ENCODE measurements at places on chromosomes 3 and 15.

DNA sequence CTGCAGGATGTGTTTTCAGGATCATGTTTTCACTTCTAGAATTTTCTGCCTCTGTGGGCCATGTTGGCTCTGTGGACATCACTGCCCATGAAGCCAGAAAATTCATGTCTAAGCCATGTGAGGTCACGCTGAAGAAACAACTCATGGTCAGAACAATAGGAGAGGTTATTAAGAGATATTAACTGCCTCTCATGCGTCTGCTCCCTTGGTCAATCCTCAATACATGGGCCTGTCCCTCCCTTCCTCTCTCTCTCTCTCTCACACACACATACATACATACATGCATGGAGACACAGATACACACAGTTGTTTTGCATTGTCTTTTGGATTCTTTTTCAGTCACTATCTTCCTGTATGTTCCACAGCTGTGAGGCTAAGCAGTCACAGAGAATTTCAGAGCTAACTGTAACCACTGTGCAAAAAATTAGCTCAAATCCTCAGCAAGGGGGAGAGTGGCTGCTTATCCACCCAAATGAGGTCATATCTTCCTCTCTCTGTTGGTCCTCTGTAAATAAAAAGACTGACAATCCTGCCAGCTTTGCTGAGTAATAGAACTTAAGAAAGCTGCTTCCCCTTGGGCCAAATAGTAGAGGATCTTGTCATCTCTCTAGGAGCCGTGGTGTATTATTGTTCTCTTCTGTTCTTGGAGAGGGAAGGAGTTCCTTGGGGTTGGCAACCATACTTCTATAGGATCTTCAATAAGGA is 45.6 kb downstream of the LRTM1 start:
- no peak for DNase-seq

- DNase-seq, result no peak
Measured at GRCh38 chr3:88586121-88586640, 436.4 kb downstream of the C3orf38 start.

DNA sequence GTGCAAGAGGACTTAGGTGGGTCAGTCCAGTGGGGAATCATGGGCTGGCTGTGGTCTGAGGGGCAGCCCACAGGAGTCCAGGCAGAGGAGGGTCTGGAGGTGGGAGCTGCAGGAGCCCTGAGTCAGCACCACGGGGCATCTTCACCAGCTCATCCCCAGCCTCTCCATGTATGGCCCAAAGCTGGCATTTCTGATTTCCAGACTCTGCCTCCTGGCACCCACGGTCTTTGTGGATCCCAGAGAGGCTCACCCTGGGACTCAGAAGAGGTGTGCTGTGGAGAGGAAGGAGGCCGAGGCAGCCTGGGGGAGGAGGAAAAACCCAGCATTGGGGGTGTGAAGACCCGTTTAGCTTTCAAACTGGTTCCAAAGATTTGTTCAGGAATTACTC is 64.5 kb upstream of the KLF13 start:
- DNase-seq, result peak; percentile 1

DNA sequence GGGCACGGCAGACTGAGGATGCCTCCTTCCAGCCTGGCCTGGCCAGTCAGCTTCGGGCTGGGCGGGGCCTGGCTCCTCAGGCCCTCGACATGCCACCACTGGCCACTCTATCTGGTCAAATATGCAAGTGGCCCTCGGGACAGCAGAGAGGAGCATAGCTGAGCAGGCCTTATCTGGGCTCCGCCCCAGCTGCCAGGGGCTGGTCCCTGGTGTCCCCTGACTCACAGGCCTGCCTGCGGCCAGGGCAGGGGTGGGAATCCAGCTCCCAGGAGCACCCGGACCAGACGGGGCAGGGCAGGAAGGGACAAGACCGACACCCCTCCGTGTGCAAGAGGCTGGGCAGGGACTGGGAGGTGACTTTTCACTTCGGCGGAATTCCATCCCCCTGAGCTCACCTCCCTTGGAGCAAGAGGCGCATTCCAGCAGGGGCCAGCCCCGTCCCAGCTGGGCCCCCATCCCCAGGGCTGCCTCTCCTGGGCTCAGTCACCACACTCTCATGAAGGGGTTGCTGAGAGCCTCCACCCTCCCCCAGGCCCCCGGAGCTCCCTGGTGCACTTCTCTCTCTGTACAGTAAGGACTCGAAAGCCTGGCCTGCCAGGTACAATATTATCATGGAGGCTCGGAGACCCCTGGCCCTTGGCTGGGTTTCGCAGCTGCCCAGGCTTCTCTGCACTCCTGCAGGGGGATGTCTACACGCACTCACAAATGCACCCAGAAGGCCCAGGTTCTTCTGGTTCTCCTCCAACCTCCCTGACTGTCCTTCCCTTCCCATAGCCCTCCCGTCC is 29.5 kb downstream of the WNT7A start:
- no peak for DNase-seq

- DNase-seq, result no peak
Measured at GRCh38 chr3:64595253-64595694, 92.5 kb downstream of the ADAMTS9 start.

- no peak for DNase-seq
Measured at GRCh38 chr3:35894735-35895134, 255.4 kb downstream of the ARPP21 start.

- no peak for DNase-seq
Measured at GRCh38 chr3:46905213-46905560, 27.7 kb downstream of the PTH1R start.

GRCh38 chr15:83012076-83012426 is 612 bp upstream of the C15orf40 start:
- no peak for DNase-seq

DNA sequence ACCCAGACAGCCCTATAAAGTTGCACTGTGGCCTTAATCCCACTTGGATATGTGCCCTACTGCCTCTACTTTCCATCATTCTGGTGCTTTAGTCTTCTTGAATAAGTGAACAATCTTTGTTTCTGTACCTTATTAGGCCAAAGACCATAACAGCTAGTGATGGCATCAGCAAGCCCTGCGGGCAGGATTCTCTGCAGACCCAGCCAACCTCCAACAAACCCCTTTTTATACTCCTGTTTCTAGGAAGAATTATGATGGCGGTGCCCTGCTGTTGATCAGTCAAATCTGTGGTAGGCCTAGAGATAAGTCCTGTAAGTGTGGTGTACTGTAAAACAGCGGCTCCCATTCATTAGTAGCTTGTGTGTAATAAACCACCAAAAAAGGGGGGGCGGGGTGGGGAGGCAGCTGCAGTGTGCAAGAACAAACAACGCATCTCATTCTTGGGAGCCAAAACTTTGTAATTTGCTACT is 40.5 kb downstream of the SOX2 start:
- DNase-seq, result no peak

DNA sequence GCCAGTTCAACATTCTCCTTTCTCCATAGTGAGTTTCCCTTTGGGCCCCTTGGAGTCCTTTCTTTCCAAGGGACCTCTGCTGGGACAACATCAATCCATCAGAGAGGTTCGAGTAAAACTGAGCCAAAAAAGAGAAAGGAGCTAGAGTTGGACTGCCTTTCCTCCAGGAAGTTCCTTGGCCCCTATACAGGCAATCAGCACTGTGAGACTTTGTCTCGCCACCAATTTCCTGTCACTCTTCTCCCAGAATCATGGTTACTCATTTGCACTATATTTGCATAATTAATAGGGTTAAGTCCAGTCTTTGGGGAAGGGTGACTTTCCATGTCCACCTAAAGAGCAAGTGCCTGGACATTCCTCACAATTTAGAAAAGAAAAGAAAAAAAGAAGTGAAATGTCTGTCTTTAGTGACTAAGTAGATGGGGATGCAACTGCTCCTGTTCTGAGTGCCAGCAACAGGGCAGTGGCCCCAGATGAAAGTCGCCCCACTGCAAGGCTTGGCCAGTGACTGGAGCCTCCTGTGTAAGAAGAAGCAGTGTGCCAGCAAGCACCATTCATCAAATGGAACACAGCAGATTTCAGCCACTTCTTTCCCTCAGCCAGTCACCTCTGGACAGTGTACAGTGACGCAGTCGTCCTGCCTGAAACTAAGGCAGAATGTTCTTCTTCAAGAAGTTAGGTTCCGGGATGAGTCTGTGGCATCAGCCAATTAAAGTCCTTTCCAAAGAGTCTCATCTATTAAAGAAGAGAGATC is 91.6 kb downstream of the FSIP1 start:
- DNase-seq, result no peak

GRCh38 chr15:49135911-49136310 is 19.5 kb downstream of the COPS2 start:
- DNase-seq, result no peak

- DNase-seq, result no peak
Measured at GRCh38 chr3:42895580-42895868, 10.4 kb upstream of the ZNF662 start.

- no peak for DNase-seq
Measured at GRCh38 chr3:161171113-161171512, 50.0 kb upstream of the NMD3 start.

DNA sequence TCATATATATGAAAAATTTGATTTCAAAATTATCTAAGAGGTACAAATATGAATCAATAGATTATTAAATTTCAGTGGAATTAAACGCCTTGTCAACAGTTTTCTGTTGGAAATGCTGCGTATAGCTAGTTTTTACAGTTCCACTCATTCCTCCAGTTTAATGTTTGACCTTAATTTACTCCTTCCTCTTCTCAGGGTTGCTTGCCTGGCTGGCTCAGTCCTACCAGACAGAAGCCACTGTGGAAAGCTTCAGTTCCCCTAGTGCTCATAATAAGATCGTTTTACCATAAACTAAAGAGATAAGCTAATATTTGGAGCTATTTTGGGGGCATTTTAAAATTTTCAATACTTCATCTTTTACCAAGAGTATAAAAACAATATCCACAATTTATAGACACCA is 22.8 kb downstream of the EMC7 start:
- DNase-seq, result no peak

DNA sequence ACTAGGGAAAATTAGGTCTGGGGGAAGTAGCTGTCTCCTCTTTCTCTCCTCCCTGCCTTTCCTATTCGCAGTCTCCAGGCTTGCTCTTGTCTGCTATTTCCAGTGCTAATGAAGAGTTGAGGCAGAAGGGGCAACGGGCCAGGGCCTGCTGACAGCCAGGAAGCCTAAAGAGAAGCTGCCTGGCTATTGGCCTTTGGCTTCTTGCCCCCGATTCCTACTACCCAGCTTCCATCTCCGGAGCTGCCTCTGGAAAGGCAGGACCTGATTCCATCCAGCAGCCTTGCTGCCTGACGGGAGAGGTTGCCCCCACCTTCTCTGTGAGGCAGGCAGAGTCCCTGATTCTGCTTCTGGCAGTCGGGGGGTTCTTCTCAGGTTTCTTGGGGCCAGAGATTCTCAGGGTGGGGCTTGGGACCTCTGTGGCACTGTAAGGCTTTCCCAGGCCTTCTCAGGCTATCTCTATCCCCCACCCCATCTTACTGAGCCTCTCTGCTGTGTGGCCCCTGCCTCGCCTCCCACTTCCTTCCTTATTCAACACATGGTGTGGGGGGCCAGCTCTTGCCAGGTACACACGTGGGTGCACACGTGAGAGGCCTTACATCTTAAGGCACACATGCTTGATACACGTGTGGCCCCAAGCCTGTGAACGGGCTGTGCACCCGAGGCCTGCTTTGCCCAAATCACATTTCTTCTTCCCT is 18.2 kb upstream of the JMJD7 start:
- no peak for DNase-seq

GRCh38 chr3:77799278-77799677 is 759.4 kb downstream of the ROBO2 start:
- DNase-seq, result no peak

DNA sequence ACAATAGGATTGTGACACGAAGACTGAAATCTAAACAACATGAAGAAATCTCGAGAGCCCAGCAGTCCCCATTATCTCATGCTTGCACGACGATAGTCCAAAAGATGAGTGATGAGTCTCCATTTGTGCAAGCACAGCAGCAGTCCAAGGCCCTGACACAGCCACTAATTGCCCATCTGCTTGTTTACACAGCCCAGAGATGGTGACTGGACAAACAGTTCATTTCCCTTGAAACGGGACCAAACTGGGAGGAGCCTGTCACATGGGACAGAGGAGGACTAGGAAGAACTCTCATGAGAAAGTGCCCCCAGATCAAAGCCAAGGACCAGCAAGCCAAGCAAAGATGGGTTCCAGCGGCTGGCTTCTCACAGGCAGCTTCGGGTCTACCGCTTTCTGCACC is 121.0 kb downstream of the GREM1 start:
- DNase-seq, result no peak

Data from activated CD4-positive, alpha-beta T cell treated with anti-CD3 and anti-CD28 coated beads, Interleukin-2, amount 50 U/mL, for 48 hours (primary cell).